ENCODE measurements at places on chromosomes 7 and 10.
A peak's percentile ranks its signal among the peaks of the same experiment; 100 is the strongest.

DNA sequence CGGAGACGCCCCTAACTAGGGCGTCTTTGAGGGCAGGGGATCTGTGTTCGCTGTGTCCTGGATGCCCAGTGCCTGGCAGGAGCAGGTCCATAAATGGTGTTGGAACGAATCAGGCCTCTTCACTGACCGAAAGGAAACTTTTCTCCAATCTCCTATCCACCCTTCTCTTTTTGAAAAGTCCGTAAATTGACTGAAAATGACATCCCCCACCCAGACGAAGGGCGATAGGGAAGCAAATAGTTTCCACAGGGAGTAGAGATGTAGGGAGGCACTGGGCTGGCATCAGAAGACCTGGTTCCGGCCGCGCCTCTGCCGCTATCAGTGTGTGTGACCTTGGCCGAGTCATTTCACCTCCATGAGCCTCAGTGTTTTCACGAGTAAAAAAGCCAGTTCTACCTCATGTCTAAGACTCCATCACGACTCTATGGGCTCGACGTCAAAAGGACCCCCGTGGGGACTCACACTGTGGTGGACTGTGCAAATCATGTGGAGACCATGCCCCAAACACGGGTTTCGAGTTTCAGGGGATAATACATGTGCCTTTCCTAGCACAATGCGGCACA lies 497 bp upstream of the RAB11FIP2 start:
- DNase-seq: no peak

GRCh38 chr10:22148961-22149360 lies 68.9 kb downstream of the EBLN1 start:
- no peak for DNase-seq

DNA sequence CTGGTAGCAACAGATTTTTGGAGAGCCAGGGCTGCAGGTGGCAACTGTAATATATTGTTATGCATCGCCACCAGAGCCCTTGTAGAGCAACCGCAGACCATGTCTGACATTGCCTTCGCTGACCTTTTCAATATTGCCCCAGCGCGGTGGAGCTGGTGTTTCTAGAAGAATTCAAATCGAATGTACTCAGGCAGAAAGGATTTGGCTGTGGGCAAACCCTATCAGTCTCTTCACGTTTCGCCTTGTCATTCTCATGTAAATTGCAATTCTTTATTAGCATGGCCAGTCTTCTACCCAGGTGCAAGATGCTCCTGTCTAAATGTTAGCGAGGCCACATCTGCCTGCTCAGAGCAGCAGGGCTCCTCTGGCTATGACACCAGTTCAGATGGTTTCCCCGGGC lies 490.2 kb upstream of the AUTS2 start:
- DNase-seq: no peak

- no peak for DNase-seq
Observed at GRCh38 chr7:97081521-97082300, 35.8 kb upstream of the SDHAF3 start.

DNA sequence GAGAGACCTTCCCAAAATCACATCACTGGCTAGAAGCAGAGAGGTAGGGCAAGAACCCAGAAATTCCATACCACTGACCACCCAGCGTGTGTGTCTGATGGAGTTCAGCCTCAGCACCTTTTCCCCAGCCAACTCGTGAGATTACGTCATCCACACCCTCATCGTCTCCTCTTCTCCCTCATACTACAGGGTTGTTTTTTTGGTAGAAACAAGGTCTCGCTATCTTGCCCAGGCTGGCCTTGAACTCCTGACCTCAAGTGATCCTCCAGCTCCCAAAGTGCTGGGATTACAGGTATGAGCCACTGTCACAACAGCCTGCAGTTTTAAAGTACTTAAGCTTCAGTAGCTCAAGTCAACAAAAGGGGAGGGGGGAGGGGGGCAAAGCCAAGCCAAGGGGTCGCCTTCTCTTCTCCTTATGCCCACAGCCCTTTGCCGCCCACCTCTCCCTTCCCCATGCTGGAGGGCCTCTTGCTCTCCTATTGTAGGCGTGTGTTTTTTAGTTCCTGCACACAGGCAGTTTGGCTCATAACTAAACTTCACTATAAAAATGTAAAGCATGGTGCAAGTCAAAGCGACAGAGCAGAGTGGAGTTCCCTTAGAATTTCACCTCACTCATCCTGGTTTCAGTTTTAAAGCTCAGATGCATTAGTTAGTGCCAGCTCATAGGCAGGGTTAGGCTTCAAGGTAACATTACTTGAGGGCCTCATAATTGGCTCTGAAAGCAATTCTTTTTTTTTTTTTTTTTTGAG lies 5.2 kb upstream of the PRDX3 start:
- DNase-seq: no peak

- no peak for DNase-seq
Observed at GRCh38 chr7:37433166-37433565, 15.5 kb downstream of the ELMO1 start.

DNA sequence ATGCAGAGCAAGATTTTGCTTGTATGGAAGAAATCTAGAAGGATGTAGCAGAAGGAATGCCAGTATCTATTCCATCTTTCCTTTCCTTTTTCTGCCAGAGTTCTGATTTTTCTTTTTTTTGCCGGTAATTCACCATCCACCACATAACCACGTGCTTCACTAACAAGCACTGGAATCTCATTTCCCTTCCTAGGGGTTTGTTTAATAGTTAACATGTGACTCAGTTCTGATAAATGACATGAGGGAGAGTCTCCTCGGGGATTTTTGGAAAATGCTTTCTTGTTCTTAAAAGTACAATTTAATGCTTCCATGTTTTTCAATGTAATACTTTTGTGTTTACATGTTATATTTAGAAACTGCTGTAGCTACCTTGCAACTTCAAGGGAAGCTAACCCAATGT lies 590.2 kb downstream of the SH2D4B start:
- no peak for DNase-seq

DNA sequence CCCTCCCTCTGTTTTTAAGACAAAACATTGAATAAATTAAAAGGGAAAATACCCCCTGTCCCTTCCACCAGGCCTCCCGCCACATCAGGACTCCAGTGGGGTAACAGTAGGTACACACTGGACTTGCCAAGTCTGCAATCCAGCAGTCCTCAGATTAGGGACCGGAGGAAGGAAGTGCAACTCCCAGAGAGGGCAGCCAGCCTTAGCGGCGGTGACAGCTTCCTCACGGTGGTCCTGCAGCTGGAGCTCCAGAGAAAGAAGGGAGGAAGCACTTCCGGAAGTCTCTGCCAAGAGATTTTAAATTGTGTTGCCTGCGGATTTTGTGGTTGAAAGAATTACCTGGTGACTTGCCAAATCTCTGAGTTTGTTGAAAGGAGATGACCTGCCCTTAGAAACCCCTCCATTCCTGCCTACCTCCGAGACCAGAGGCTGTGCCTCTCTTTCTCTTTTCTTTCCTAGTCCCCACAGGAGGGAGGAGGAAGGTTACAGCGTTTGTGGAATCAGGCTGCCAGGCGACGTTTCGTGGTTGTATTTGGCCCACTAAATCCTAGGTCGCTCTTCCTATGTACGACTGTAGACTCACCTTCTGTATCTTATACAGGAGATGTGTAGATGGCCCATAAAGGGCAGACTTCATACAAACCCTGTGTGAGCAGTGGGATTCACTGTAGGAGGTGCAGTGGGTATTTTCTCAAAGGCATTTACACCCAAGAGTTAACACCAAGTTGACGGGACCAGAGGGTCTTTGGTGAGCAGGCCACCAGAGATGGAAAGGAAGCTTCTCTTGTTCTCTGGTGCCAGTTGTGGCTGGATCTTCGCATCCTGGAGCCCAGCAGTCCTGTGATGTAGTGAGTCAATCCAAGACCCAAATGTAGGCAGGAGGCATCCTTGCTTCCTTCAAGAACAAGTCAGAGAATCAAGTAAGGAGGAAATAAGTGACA lies 77.9 kb downstream of the INSIG1 start:
- no peak for DNase-seq

- DNase-seq: no peak
Observed at GRCh38 chr10:99975106-99975829, 34.5 kb downstream of the DNMBP start.

GRCh38 chr10:123743441-123744223 lies 77.5 kb downstream of the GPR26 start:
- DNase-seq: no peak

- DNase-seq: no peak
Observed at GRCh38 chr7:77661816-77662215, 34.4 kb upstream of the RSBN1L start.

- no peak for DNase-seq
Observed at GRCh38 chr10:283140-283479, 147.9 kb downstream of the ZMYND11 start.

DNA sequence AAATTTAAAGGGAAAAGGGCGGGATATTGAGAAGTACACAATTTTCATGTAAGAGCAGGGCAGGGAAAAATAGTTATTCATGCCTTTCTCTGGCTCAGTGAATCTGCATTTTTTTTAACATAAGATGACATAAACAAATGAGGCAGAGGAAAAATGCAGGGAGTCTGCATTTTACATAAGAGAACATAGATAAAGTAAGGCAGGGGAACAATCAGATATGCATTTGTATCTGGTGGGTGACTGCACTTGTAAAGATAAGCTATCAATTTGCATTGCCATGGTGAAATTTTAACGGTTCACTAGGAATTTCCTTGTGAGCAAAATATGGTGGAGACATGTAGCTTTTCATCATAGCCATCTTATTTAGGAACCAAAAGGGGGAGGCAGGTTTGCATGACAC lies 33.5 kb downstream of the ALOX5 start:
- DNase-seq: no peak

GRCh38 chr10:102714621-102715455 lies at the start of gene SFXN2:
Gene SFXN2, plus strand, starts transcription at chr10:102714636. Its CDS starts 12,001 bp downstream, at chr10:102726637.
- DNase-seq: peak; percentile 27

DNA sequence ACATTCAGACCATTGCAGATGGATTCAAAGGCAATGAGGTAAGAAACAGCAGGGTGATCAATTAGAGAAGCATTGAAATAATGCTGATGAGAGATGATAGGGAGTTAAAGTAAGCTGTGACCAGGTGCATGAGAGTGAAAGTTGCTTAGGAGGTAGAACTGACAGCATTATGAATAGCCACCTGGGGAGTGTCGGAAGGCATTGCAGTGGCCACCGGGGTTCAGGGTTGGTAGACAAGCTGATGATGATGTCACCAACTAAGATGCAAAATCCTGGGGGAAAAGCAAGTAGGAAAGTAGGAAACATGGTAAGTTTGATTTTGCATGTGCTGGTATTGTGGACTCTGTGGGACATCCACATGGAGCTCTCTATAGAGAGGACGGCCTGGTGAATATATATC lies 211.9 kb upstream of the ETV1 start:
- DNase-seq: no peak
